ENCODE measurements at places on chromosomes 2 and 18. TPM values are rescaled to one million over a fixed set of nuclear protein-coding genes. Genes with fewer than 3 reads are reported as not detected.

ORMDL1 gene
- total RNA-seq, result 69.1 TPM

EVX2 gene
- 0.28 TPM for total RNA-seq

FAM237A gene
- total RNA-seq, result not detected

DNA sequence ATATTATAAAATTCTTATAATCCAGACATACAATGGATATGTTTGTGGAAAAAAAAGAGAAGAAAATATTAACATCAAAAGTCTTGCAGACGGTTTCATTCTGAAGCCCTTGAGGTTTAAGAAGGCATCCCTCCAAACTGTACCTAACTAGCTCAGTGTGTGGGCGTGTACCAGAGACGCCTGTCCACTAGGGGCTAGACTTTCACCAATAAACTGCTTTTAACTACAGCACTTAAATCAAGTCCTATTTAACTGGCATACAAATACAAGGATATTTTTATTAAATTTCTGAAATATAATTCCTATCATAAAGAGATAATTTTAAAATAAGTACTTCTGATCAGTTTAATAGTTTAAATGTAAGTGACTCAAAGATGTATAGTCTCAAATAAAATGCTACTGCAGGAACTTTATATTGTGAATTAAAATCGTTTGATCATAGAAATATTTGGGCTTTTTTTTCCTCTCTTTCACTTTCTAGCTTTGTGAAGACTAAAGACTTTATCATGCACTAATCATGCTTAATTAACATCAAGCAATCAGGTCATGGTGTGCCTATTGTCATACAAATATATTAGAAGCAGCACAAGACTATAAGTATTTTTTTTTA lies 437.7 kb downstream of the SATB2 start:
- no peaks in the 10 kb centered on the region for H3K4me1 ChIP-seq
- no peaks in the 10 kb centered on the region for H3K36me3 ChIP-seq
- no peak overlapping the region for H3K27ac ChIP-seq
- H3K27me3 ChIP-seq, result no peaks in the 10 kb centered on the region

GRCh38 chr2:208042450-208042849 lies 17.1 kb upstream of the PLEKHM3 start:
- DNase-seq, result no peak
- H3K36me3 ChIP-seq, result no peaks in the 10 kb centered on the region
- no peaks in the 10 kb centered on the region for H3K27me3 ChIP-seq
- H3K4me1 ChIP-seq, result no peaks in the 10 kb centered on the region

DNA sequence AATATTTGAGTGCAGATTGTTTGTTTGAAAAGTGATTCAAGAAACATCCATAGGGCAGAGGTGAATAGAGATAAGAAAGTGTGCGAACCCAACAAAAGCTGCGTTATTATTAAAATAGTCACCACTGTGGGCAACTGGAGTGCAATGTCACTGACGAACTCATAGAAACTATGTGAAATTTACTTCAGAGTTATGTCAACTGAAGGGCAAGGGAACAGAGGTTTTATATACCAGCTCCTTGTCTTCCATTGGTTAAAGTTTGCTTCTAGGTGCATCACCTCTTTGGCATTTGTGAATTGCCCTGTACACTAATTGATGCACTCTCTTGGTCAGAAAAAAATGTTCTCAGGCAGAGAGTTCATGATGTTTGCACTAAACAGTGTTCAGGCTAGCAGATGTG lies 110.5 kb upstream of the NYAP2 start:
- no peak overlapping the region for H3K4me3 ChIP-seq
- no peak for DNase-seq
- no peak overlapping the region for H3K27ac ChIP-seq
- H3K36me3 ChIP-seq, result no peaks in the 10 kb centered on the region
- H3K27me3 ChIP-seq, result no peaks in the 10 kb centered on the region

DNA sequence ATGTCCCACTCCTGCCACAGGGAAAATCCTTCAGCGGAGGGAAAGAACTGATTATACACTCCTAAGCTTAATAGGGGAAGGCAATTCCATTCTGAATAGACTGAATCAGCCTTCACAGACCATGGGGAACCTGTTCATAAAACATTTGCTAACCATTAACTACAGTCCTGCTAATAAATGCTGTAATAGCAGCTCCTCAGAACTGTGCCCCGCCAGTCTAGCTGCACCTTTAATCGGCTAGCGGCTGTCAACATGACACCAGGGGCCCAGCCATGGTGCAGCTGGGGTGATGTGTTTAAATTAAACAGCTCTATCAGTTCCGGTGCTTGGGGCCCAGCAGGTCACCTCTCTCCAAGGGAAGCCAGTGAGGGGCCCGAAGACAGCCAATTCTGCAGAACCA lies 77.8 kb downstream of the GALNT14 start:
- H3K27ac ChIP-seq, result no peak overlapping the region
- no peaks in the 10 kb centered on the region for H3K36me3 ChIP-seq
- DNase-seq, result no peak
- H3K4me3 ChIP-seq, result no peak overlapping the region

- H3K27ac ChIP-seq, result no peak overlapping the region
- DNase-seq, result no peak
- H3K36me3 ChIP-seq, result no peaks in the 10 kb centered on the region
- H3K27me3 ChIP-seq, result no peaks in the 10 kb centered on the region
- no peak overlapping the region for H3K4me3 ChIP-seq
- H3K4me1 ChIP-seq, result no peaks in the 10 kb centered on the region
Observed at GRCh38 chr2:103361712-103362111, 599.9 kb downstream of the TMEM182 start.

- no peak overlapping the region for H3K27ac ChIP-seq
- H3K4me1 ChIP-seq, result no peaks in the 10 kb centered on the region
- H3K27me3 ChIP-seq, result no peaks in the 10 kb centered on the region
Observed at GRCh38 chr2:150994076-150994475, 267.6 kb downstream of the RBM43 start.

DNA sequence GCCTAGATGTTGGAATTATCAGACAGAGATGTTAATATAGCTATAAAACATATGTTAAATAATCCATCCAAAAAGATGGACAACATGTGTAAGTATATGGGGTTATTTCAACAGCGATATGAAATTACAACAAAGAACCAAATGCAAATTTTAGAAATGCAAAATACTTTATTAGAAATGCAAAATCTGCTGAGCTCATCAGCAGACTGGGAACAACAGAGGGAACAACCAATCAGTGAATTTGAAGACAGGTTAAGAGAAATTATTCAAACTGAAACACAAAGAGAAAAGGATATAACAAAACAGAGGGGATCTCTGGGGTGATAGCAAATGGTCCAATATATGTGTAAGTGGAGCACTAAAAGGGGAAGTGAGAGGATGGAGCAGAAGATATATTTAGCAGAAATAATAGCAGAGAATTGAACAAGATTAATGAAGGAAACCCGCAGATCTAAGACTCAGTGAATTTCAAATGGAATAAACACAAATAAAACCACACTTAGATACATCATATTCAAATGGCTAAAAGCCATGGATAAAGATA lies 13.5 kb upstream of the HS6ST1 start:
- no peak overlapping the region for H3K27ac ChIP-seq
- no peaks in the 10 kb centered on the region for H3K4me1 ChIP-seq
- no peaks in the 10 kb centered on the region for H3K27me3 ChIP-seq
- no peak for DNase-seq
- H3K36me3 ChIP-seq, result no peaks in the 10 kb centered on the region

DNA sequence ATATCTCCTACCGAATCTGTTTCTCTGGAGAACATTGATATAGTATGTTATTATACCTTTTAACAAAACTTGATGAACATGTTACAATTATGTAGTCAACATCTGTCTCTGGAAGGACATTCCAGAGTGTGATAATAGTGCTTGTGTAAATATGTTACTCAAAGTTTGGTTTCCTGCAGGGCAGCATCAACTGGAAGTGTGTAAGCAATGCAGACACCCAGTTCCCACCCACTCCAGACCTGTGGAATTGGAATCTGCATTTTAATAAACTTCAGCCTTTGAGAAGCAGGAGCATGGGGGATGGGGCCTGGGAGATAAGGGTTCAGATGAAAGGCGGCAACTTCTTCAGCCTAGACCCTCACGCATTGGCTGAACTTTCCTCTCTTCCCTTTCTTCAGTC lies 398.9 kb downstream of the RND3 start:
- H3K27ac ChIP-seq, result no peak overlapping the region
- no peaks in the 10 kb centered on the region for H3K4me1 ChIP-seq
- H3K27me3 ChIP-seq, result no peaks in the 10 kb centered on the region
- H3K4me3 ChIP-seq, result no peak overlapping the region

GRCh38 chr2:20608666-20609348 lies 42.1 kb downstream of the HS1BP3 start:
- peaks cover 30% of the 10 kb centered on the region for H3K4me1 ChIP-seq
- no peak for DNase-seq
- no peak overlapping the region for H3K4me3 ChIP-seq
- H3K36me3 ChIP-seq, result no peaks in the 10 kb centered on the region
- H3K27me3 ChIP-seq, result no peaks in the 10 kb centered on the region

DNA sequence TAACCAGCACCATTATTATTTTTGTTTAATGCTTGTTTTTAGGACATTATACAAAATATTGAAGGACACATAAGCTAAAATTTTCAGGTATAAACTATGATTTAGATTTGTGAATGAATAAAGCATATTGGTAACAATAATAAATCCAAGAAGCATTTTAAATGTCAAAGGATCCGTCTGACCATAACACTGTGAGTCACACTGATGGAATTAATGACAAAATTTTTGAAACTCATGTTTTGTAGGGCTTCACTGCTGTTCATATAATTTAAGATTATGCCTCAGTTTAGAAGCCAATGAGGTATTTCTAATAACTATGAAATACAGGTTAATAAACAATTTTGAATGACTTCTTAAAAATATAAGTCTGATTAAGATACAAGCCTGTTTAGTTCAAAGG lies 124.6 kb downstream of the TMEFF2 start:
- DNase-seq, result no peak
- no peaks in the 10 kb centered on the region for H3K4me1 ChIP-seq
- no peaks in the 10 kb centered on the region for H3K27me3 ChIP-seq
- no peaks in the 10 kb centered on the region for H3K36me3 ChIP-seq

DNA sequence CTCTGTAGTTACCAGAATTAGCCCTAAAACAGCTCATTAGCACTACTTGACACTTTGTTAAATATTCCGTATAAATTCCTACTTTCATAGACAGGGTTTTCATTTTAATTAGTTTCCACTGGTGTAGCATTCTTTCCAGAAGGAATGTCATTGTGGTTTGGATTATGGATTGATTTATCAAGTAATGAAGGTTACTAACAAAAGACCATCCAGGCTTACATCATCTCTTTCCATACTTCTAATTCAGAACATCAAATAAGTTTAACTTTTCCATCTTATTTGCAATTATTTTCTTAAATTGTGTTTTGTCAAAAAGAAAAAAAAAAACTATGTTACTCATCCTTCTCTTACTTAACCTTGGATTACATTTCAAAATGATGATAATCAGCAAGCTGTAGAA lies 231.8 kb upstream of the SPOPL start:
- H3K4me1 ChIP-seq, result no peaks in the 10 kb centered on the region
- no peak for DNase-seq
- H3K27ac ChIP-seq, result no peak overlapping the region

All from uterus (tissue), 4 donors.